NB4 (cell line): ENCODE measurements at places on chromosomes 6 and 20.
A peak's percentile ranks its signal among the peaks of the same experiment; 100 is the strongest.

DNA sequence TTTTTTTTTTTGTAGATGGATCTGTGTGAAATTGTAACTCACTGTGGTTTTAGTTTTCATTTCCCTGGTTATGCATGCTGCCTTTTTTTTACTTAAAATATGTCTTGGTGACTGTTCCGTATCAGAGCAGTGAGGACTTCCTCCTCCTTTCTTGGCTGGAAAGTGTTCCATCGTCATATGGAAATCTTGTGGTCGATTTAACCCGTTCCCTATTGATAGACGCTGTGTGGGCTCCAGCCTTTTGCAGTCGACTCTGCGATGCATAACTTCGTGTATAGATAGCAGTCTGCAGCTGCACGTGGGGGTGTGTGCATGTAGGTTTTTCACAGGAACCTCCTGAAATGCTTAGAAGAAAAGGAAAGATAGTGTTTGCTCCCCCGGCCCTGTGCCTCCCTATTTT lies 28.1 kb upstream of the PNPLA1 start:
- DNase-seq, result peak; percentile 67

DNA sequence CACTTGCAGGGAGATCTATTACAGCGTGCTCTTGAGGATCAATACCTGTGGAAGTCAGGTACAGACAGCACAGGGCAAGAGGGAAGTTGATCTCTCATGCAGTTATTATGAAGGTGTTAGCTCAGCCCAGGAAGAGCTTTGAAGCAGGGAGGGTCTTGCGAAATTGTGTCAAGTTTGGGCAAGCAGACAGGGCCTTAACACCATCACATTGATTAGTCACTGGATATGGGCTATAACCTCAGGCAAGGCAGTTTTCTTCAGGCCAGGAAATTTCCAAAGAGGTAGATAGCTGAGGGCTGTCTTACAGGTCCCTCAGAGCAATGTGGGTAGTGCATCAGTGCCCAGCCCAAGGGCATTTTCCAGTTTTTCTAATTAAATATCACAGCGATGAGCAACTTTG lies 643.8 kb downstream of the DHX35 start:
- peak; percentile 20 for DNase-seq

- no peak for DNase-seq
Observed at GRCh38 chr6:140079328-140079727, 704.9 kb upstream of the CITED2 start.

GRCh38 chr20:19658137-19658536 lies 99.9 kb upstream of the RIN2 start:
- peak; percentile 71 for DNase-seq

GRCh38 chr6:149899926-149900619 lies 2.2 kb upstream of the RAET1E start:
- no peak for DNase-seq

DNA sequence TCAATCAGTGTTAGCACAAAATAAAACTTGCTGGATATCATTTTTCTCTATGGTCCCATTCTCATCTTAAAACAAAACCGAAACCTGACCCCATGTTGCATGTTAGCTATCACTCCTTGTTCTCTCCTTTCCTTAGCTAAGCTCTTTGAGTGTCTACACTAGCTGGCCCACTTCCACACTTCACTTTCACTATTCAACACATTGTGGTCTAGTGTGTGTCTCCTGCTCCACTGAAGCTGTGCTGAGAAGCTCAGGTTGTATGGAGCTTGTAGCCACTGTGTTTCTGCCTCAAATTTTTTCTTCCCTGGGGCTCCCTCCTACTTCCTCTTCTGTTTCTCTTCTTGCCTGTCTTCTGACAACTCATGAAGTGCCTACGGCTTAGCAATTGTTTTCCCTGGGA lies 223.0 kb downstream of the NKAIN2 start:
- no peak for DNase-seq

DNA sequence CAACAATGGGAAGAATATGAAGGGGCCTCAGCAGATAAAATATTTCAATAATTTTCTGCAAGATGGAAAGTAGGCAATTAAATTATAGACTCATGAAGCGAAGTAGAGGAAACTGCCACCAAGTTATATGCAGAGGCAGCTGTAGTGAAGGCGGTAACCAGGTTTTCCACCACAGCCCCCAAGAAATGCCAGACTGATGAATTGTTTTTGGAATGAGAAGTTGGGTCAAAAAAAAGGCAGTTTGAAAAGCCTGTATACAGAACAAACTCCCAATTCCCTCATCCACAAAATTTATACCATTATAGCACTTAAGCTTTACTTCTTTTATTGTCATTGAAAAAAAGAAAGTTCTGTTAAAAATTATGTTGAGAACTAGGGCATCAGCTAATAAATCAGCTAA lies 45.3 kb downstream of the ELOVL4 start:
- no peak for DNase-seq

DNA sequence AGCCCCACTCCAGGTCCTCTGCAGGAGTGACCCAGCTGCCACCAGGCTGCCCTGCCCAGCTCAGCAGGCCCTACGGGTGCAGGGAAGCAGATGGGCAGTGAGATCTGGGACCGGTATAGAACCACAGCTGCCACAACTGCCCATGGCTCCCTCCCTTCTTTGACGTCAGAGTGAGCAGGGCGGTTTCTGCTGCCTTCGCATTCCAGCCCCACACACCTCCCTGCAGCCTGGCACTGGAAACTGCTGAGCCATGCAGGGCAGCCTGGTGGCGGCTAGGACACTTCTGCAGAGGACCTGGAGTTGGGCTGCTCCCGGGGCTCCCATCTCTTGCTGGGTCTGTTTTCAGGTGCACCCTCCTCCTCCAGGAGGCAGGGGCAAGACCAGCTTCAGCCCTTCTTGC lies 101.6 kb upstream of the CD93 start:
- DNase-seq, result no peak

DNA sequence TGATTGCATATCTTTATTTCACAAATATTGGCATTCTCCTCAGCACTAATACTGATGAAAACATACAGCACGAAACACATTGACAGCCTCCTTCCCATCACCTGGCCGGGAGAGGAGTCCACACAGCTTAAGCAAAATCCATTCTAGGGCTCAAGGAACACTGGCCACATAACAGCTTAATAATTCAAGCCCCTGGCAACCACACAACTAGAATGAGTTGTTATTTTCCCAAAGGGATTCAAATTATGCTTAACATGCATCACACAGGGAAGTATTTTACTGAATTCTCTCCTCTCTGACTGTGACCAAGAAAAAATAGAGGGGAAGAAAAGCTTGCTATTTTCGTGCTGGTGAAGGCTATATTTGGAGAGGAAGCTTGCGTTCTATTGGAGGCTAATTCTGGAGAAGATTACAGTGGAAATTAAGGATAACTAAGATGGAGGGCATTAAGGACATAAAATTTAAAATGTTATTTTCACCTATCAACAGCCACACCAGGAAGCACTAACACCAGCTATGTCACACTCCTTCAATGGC lies 198.5 kb downstream of the ADGRG6 start:
- DNase-seq, result no peak

DNA sequence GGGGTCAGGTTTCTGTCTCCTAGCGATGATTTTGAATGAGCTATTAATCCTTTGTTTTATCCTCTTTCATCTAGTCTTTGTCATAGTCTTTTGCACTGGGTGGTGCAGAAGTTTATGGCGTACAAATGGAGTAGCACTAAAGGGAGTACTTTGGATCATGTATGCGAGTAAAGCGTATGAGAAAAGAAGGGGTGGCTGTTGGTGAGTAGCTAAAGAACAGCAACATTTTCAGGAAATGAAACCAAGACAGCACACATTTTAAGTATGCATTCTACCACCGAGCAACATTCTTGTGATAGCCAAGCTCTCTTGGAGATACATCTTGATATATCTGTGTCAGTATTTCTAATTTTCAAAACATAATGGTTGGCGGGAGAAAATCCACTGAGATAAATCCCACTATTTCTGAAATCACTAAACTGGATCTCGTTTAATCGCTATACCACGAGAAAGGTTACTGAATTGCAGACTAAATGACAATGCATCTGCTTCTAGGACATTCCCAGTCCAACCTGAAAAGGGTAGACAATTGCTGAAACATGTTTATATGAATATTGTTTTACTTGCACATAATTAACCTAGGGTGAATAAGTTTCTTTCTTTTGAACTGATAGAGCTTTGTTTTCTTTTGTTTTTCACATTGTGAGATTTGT lies 196.1 kb downstream of the TRIM27 start:
- peak; percentile 55 for DNase-seq

DNA sequence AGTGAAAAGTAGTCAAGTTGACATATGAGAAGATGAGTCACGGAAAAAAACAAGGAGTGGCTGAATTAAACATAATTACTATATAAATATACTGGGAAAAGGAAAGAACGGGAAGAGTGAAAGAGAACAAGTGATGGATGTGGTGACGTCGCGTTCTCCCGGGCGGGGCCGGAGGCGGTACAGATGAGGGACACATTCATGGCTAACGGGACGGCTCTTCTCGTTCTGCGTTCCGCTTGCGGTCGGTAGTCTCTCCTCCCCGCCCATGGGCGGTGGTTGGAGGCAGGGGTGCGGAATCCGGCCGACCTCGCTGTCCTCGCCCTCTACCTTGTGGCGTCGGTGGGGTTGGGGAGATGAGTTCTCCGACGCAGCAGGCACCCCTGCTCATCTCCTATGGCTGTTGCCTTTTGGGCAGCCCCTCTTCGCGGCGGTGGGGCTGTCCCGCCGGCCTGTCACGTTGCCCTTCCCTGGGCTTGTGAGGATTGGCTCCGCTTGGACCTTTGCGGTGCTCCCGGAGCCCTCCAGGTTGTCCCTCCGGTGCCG lies 22.5 kb downstream of the HLA-G start:
- DNase-seq, result no peak

GRCh38 chr6:17602888-17603287 lies 2.8 kb downstream of the FAM8A1 start:
- no peak for DNase-seq

GRCh38 chr6:119055069-119055468 lies 23.4 kb downstream of the FAM184A start:
- DNase-seq, result no peak

GRCh38 chr6:157278171-157278570 lies 45.1 kb downstream of the TMEM242 start:
- no peak for DNase-seq

GRCh38 chr6:18386298-18386976 lies 713 bp upstream of the RNF144B start:
- no peak for DNase-seq

DNA sequence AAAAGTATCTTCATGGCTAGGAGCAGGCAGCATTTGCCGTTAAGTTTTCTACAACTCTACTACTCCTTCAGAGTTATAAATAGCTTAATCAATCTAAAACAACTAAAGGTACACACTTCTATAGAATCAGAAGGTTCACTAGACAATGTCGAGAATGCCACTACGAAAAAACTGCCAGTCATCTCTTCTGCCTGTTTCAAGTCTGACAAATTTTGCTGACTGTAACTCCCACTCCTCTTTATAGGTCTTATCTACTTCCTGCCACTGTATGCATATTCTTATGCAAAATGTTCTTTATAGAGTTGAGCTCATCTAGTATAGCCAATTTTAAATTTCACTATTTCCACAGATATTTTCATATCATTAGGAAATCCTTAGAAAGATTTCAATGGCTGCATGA lies 160.1 kb downstream of the EYS start:
- DNase-seq, result peak; percentile 14

- no peak for DNase-seq
Observed at GRCh38 chr6:39947611-39948068, 13.4 kb upstream of the MOCS1 start.

DNA sequence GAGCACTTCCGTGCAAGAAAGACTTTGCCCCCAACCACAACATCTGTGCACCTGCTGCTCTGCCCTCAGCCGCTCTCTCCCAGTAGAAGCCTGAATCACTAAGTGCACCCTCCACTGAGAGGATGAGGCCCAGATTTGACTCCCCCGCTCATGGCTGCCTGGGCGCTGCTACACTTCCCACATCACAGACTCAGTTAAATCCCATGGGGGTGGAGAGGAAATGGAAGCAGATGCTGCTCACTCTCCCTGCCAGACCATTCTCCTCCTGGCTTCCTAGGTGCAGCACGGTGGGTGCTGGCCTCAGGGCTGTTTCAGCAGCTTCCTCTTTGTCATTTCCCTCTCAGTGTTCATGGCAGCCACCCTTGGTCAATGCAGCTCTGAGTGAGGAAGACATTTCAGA lies 4.8 kb downstream of the CST5 start:
- peak; percentile 90 for DNase-seq

DNA sequence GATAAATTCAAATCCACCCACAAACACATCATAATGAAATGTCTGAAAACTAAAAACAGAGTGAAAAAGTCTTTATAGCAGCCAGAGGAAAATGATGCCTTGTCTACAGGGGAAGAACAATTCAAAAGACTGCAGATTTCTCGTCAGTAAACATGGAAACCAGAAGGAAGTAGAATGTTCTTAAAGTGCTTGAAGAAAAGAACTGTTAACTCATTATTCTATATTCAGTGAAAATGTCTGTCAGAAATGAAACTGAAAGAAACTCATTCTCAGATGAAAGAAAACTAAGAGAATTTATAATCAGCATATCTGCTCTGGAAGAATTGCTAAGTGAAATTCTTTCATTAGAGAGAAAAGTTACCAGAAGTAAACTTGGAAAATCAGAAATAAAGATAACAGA lies 416.1 kb downstream of the TBC1D32 start:
- no peak for DNase-seq

GRCh38 chr20:48265791-48266190 lies 480.5 kb upstream of the SULF2 start:
- DNase-seq, result no peak

DNA sequence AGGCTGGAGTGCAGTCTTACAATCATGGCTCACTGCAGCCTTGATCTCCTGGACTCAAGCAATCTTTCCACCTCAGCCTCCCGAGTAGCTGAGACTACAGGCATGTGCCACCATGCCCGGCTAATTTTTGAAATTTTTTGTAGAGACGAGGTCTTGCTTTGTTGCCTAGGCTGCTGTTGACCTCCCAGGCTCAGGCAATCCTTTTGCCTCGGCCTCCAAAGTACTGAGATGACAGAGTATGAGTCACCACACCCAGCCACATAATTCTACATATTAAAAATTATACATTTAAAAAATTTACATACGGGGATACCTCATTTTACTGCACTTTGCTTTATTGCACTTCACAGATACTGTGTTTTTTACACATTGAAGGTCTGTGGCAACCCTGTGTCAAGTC lies 115.1 kb downstream of the MAN1A1 start:
- DNase-seq, result no peak

DNA sequence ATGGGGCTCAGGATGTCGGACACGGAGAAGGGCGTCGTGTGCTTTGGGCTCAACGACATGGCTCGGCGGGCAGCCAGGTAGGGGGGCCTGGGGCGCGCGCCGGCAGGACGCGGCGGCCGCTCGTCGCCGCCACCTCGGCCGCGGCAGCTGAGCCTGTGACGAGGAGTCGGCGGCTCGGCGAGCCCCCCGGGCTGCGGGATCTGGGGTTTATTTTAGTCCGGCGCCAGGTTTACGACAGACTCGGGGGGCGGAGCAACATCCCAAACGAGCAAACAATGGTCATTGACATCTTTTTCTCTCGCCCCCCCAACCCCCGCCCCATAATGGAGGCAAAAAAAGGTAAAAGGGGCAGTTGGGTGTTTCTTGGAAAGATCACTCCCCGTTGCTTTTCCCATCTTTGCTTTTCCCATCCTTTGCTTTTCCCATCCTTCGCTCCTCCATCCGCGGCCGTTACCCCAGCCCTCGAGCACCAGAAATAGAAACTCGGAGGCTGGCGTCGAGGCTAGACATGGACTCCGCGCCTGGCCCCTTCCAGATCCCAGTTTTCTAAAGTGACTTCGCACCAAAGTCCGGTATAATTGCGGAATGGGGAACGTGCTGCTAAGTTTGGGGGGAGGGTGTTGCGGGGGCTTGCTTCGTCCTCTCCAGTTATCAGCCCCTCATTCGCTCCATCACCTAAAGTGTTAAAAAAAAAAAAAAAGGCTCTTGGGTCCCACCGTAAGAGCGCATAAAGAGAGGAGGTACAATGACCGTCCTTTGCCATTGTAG lies at the start of gene NKX2-4:
NKX2-4 (minus strand) TSS at position 186 of the 768 bp plus-strand sequence; CDS start at position 59, 127 bp downstream.
- DNase-seq, result no peak
